Left lung (tissue), 14 donors: ENCODE measurements at places on chromosomes 12 and 14.

DNA sequence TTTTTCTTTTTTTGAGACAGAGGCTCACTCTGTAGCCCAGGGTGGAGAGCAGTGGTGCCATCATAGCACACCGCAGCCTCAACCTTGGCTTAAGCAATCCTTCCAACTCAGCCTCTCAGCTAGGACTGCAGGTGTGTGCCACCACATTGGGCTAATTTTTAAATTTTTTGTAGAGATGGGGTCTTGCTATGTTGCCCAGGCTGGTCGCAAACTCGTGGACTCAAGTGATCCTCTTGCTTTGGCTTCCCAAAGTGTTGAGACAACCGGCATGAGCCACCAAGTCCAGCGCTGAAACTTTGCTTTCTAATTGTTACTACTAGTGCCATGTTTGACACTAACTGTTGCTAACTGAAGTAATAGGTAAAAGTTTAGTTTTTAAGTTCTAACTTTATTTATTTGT lies 8.0 kb downstream of the RNF10 start:
- H3K4me1 ChIP-seq, result peaks cover 87% of the 10 kb centered on the region
- no peak overlapping the region for H3K4me3 ChIP-seq
- H3K36me3 ChIP-seq, result peaks cover 3% of the 10 kb centered on the region
- no peak for DNase-seq

- no peaks in the 10 kb centered on the region for H3K4me1 ChIP-seq
- no peak for DNase-seq
- no peak overlapping the region for H3K27ac ChIP-seq
- no peak overlapping the region for H3K4me3 ChIP-seq
Observed at GRCh38 chr12:46108721-46109120, 118.3 kb upstream of the SCAF11 start.

GRCh38 chr12:106138357-106138632 lies 459 bp downstream of the NUAK1 start:
- no peak for DNase-seq
- no peaks in the 10 kb centered on the region for H3K36me3 ChIP-seq
- peak overlapping the region; percentile 53 for H3K4me3 ChIP-seq
- peaks cover 17% of the 10 kb centered on the region for H3K4me1 ChIP-seq
- peaks cover 78% of the 10 kb centered on the region for H3K27me3 ChIP-seq

- no peak for DNase-seq
- H3K36me3 ChIP-seq, result no peaks in the 10 kb centered on the region
- H3K4me3 ChIP-seq, result no peak overlapping the region
- no peak overlapping the region for H3K27ac ChIP-seq
- peaks cover 31% of the 10 kb centered on the region for H3K4me1 ChIP-seq
Observed at GRCh38 chr14:105056303-105056831, 8.9 kb downstream of the GPR132 start.

GRCh38 chr12:128959901-128960300 lies 106.6 kb downstream of the GLT1D1 start:
- no peak overlapping the region for H3K27ac ChIP-seq
- no peak overlapping the region for H3K4me3 ChIP-seq
- DNase-seq, result no peak
- H3K4me1 ChIP-seq, result no peaks in the 10 kb centered on the region

DNA sequence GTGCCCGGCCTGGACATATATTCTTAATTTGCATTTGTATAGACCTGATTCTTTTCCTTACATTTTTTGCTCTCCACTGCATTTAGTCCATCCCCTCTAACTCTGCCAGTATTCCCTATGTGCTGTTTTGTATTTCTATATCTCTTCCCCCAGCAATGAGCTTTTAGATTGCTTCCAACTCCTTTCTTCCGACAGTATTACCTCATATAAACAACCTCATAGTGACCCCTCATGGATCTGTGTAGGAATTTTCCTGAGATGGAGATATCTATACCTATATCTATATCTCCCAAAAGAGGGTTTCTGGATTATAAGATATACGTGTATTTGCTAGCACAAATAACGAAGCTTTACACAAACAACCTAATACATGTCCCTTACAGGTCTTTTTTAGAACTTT lies 161.9 kb downstream of the CRADD start:
- H3K36me3 ChIP-seq, result no peaks in the 10 kb centered on the region
- H3K27me3 ChIP-seq, result no peaks in the 10 kb centered on the region
- DNase-seq, result no peak

DNA sequence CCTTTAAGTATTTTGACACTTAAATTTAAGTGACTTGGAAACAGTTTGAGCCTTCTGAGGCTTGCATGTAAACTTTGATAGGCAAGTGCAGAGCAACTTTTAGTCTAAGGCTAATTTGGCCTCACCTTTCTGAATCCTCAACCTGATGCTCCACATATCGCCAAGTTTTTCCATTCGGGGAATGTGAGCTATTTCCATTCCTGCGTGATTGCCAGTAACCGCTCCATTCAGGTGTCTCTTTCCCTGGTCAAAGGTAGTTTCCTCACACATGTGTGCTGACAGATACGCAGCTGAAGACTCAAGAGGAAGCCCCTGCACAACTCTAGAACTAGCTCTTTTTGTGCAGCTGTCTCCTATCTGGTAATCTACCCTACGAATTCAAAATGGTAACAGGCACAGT lies 25.4 kb upstream of the FUT8 start:
- no peaks in the 10 kb centered on the region for H3K27me3 ChIP-seq
- no peak overlapping the region for H3K27ac ChIP-seq

- no peaks in the 10 kb centered on the region for H3K36me3 ChIP-seq
- H3K4me1 ChIP-seq, result no peaks in the 10 kb centered on the region
- H3K27me3 ChIP-seq, result no peaks in the 10 kb centered on the region
- H3K4me3 ChIP-seq, result no peak overlapping the region
Observed at GRCh38 chr12:28905220-28905955, 243.7 kb upstream of the FAR2 start.

DNA sequence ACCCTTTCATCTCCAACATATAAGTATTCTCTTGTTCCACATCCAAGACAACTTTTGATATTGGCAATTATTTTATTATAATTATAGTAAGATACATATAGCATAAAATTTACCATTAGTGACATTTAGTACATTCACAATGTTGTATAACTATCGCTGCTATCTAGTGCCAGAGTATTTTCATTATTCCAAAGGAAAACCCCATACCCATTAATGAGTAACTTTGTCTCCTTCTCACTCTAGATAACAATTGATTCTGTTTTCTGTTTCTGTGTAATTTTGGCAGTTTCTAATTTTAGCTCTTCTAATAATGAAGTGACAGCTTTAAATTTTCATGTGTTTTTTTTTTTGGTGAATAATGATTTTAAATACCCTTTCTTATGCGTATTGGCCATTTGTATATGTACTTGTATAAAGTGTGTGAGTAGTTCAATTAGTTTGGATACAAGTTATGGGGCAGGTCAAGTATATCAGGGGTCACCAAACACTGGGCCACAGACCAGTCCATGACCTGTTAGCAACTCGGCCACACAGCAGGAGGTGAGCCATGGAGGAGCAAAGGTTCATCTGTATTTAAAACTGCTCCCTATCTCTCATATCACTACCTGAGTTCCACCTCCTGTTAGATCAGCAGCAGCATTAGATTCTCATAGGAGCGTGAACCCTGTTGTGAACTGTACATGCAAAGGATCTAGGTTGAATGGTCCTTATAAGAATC lies 97.2 kb upstream of the SYT1 start:
- no peak overlapping the region for H3K27ac ChIP-seq
- DNase-seq, result no peak
- H3K4me1 ChIP-seq, result no peaks in the 10 kb centered on the region
- H3K27me3 ChIP-seq, result no peaks in the 10 kb centered on the region

GRCh38 chr12:94592080-94592479 lies 58.3 kb downstream of the TMCC3 start:
- no peak for DNase-seq
- no peak overlapping the region for H3K4me3 ChIP-seq
- H3K27ac ChIP-seq, result peak overlapping the region; percentile 23

DNA sequence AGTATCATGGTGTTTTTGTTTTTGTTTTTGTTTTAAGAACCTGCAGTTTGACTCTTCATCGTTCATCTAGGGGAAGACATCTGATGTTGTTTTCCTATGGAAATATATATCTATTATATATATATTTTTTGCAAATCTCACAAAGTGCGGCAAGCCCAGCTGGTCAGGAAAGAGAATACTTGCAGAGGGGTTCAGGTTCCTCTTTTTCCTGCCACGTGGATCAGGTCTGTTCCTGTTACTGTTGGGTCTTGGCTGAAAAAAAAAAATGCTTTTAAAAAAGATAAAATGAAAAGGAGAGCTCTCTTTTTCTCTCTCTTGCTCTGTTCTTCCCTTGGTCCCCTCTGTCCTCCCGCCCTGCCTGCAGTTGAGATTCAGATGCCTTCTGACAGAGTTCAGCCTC lies 179.4 kb upstream of the BCL2L14 start:
- no peak for DNase-seq
- peaks cover 20% of the 10 kb centered on the region for H3K4me1 ChIP-seq
- H3K27ac ChIP-seq, result no peak overlapping the region
- no peaks in the 10 kb centered on the region for H3K27me3 ChIP-seq
- H3K36me3 ChIP-seq, result no peaks in the 10 kb centered on the region

DNA sequence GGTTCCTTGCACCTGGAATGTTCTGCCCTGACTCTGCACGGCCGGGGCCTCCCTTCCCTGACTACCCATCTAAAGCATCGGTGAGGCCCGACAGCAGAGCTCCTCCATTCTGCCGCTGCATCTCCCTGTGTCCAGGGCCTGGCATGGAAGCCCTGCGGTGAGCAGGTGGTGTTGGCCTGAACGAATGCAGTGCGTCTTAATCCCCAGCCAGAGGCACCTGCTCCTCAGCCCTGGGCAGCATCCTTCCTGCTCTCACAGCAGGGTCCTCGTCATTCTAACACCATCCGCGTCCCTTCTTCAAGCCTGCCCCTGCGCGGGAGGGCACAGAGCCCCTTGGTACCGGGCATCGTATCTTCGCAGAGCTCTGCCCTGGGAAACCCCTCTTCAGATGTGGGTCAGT lies 15.4 kb downstream of the BEGAIN start:
- no peak overlapping the region for H3K27ac ChIP-seq
- H3K4me3 ChIP-seq, result no peak overlapping the region
- H3K36me3 ChIP-seq, result no peaks in the 10 kb centered on the region
- no peak for DNase-seq

GRCh38 chr14:102969060-102969791 lies 46.8 kb downstream of the AMN start:
- DNase-seq, result no peak
- H3K36me3 ChIP-seq, result no peaks in the 10 kb centered on the region
- no peak overlapping the region for H3K27ac ChIP-seq
- H3K27me3 ChIP-seq, result no peaks in the 10 kb centered on the region
- H3K4me1 ChIP-seq, result no peaks in the 10 kb centered on the region
- H3K4me3 ChIP-seq, result no peak overlapping the region

DNA sequence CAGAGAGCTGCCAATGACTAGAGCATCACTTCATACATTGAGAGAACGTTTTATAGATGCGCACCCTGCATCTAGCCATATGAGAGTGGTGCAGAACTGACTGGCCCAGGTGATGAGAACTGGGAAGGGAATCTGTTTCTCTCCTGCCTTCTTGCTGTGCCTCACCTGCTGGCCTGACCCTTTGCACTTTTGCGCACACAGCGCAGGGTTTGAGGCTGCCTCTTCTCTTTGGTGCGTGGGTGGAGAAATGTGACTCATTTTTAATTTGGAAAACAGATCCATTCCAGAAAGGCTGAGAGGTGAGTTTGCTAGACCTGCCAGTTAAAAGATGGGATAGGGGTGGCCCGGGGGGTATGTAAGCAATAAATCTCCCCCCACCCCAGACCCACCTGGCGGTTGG lies 453 bp upstream of the ESRRB start:
- DNase-seq, result no peak
- no peaks in the 10 kb centered on the region for H3K36me3 ChIP-seq
- H3K27me3 ChIP-seq, result peaks cover 92% of the 10 kb centered on the region

DNA sequence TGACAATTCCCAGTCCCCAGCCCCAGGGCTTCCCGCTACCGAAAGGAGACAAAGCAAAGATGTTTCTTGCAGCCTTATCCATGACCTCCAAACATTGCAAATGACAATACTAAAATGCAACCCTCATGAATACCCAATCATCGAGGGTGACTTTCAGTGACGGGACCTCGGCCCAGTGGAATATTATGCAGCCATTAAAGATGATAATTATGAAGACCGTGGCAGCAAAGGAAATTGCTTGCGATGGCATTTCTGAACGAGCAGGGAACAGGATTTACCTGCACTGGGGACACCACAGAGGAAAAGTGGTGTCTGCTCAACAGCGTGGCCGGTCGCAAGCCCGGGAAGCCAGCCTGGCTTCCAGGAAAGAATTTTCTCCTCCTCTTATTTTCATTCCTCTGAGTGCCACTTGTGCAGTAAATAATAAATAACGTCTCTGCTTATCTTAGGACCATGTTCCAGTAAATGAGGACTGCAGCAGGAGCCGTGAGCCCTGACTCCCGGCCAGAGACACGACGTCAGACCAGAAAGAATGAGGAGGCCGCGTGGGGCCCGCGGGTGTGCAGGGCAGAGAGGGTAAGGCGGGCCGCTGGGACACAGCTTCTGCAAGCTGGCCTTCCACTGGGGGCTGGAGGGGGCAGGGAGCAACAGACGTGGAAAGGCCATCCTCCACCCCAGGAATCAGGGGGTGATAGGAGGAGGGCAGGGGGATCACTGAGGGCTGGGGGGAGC lies 6.6 kb downstream of the C14orf180 start:
- H3K27ac ChIP-seq, result no peak overlapping the region
- peaks cover 90% of the 10 kb centered on the region for H3K27me3 ChIP-seq
- H3K4me1 ChIP-seq, result no peaks in the 10 kb centered on the region
- no peak overlapping the region for H3K4me3 ChIP-seq

GRCh38 chr12:2409656-2410265 lies 357.0 kb downstream of the CACNA1C start:
- no peak overlapping the region for H3K27ac ChIP-seq
- no peaks in the 10 kb centered on the region for H3K27me3 ChIP-seq
- DNase-seq, result no peak
- H3K4me1 ChIP-seq, result no peaks in the 10 kb centered on the region
- H3K36me3 ChIP-seq, result no peaks in the 10 kb centered on the region

GRCh38 chr14:24868389-24868788 lies 181.6 kb downstream of the STXBP6 start:
- no peak overlapping the region for H3K4me3 ChIP-seq
- peaks cover 5% of the 10 kb centered on the region for H3K4me1 ChIP-seq
- H3K27me3 ChIP-seq, result no peaks in the 10 kb centered on the region

DNA sequence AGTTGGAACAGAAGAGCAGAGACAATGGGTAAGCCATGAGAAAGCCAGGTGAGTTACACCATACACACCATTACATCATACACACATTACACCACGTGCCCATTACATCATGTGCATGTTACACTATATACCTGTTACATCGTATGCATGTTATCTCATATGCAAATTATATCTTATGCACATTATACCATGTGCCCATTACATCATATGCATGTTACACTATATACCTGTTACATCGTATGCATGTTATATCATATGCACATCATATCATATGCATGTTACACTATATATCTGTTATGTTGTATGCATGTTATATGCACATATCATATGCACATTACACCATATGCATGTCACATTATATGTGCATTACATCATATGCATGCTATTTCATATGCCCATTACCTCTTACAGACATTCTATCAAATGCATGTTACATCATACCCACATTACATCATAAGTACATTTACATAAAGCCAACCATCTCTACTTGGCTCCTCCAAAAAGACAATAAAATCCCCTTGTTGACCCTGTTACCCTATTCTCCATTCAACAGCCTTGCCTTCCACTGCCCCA lies 207.2 kb downstream of the KSR2 start:
- no peaks in the 10 kb centered on the region for H3K4me1 ChIP-seq
- no peak for DNase-seq
- H3K27me3 ChIP-seq, result no peaks in the 10 kb centered on the region
- no peak overlapping the region for H3K4me3 ChIP-seq
- no peaks in the 10 kb centered on the region for H3K36me3 ChIP-seq
